Stimulated activated CD4-positive, alpha-beta T cell treated with anti-CD3 and anti-CD28 coated beads, Interleukin-2, amount 100 ng/mL, for 24 hours (primary cell): ENCODE measurements at places on chromosomes 13 and 19.

DNA sequence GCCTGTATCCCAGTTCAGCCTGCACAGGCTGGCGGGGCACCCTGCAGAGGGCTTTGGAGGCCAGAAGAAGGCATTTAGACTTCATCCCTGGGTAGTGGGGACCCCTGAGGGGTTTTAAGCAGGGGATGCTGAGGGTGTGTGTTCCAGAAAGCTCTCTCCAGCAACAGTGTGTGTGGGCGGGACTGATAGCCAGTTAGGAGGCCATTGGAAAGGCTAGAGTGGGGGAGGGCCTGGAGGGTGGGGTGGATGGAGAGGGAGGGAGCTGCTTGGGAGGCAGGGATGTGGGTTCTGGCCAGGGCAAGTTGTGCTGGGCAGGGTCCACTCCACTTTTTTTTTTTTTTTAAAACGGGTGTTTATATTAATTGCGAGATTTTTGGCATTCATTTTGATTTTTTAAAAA is 28.3 kb downstream of the LYL1 start:
- DNase-seq, result no peak

GRCh38 chr13:79525064-79525857 is 44.3 kb downstream of the NDFIP2 start:
- DNase-seq, result no peak

DNA sequence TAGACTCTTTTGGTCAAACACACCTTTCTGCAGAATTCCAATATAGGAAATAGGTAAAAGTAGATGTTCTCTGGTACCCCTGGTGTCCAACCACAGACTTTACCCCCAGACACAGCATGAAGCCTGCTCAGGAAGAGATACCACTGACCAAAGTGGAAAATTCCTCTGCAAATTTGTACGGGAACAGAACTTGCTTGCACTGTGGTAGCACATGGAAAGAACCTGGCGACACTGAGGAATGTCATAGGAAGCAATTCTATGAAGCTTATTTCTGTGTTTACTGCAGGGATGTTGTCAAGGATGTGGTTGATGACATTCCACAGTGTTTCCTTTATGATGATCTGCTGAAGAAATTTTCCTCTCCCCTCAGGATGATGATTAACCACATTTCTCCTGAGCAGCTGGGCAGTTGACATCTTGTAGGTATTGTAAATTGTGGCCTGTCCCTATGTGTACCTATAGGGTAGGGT is 48.9 kb upstream of the TNFSF11 start:
- no peak for DNase-seq

DNA sequence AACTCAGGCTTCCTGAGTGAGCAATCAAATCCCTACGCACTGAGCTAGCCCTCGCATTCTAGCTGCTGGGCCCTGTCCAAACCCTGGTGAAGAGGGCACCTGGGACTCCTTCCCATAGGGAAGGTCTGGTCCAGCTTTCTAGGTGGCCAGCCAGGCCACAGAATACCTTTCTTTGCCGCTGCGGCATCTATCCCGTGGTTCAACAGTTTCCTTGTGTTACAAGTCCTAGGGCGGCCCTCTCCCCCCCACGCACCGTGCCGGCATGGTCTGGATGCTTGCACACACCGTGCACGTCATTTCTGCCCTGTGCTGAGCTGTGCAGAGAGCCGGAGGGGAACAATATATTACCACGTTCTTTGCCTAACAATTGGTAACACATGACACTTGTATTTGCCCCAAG is 164.6 kb upstream of the TSHZ3 start:
- DNase-seq, result no peak

GRCh38 chr19:48302600-48302959 is 22.8 kb upstream of the EMP3 start:
- DNase-seq, result no peak

DNA sequence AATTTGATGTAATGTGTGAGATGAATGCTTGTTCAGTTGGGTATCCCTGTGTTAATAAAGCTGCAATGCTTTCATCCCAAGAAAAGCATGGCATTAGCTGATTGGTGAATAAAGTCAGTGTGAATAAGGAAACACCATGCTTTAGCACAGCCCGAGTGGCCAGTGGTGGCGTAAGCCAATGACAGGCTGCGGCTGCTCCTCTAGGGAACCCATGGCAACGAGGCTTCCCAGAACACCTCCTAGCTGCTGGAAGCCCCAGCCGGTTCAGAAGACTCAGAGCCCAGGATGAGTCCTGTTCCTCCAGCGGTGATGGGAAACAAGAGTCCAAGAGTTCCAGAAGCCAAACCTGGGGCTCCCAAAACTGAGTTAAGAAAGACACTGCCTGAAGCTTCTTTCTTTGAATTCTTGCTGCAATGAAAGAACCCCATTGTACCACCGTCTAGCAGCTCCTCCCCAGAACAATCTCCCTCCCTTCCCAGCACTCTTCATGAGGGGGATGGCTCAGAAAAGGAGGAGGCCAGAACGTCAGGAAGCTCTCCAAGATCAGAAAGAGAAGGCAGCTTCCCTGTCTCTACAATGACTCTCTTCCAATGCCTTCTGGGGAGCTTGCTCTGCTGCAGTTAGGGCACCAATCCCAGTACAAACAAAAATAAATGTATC is 58.2 kb downstream of the TSHZ3 start:
- DNase-seq, result no peak

GRCh38 chr19:13726323-13726722 is 38.0 kb upstream of the MRI1 start:
- DNase-seq, result no peak

- DNase-seq, result no peak
Measured at GRCh38 chr13:29621051-29621800, 25.7 kb upstream of the SLC7A1 start.

DNA sequence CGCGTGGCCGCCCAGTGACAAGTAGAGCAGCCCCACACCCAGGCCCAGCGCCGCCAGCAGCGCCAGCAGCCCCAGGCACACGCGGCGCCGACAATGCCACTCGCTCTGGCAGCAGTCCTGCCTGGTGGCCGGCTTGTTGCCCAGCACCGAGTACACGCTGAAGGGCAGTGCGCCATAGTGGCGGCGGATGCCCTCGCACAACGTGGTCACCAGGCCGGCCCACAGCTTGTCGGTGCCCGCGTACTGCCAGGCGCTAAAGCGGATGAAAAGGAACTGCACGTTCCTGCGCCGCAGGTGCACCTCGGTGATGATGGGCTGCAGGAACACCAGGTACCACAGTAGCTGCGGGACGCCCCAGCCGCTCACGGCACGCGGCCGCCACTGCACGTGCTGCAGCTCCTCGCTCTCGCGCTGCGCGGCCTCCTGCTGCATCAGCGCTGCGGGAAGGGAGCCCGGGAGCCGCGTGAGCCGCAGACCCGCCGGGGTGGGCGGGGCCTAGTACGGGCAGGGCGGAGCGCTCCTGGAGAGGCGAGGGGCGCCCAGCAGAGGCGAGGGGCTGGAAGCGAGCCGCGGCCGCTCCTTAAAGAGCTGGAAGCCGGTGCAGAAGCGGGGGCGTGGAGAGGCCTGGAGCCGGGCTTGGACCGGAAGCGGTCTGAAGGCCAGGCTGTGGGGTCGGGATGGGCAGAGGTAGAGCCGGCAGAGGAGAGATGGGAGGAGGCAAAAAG is 7.3 kb downstream of the NKPD1 start:
- peak; percentile 37 for DNase-seq

- DNase-seq, result no peak
Measured at GRCh38 chr19:1451916-1452801, 2.2 kb downstream of the APC2 start.

DNA sequence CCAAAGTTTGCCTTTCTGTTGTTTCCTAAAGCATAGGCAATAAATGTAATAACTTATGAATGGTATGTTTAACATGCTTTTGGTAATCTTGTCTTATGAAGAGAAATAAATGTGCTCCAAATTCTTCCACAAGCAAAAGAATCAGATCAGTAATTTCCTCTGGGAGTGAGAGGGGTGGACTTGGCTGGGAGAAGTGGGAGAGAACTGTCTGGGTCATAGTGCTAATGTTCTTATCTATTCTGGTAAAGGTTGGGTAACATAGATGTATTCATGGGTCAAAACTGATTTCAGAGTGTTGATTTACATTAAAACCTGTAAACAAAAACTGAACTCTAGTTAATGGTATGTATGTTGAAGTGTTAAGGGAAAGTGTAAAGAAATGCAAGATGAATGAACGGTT is 211.7 kb upstream of the IRS2 start:
- no peak for DNase-seq

DNA sequence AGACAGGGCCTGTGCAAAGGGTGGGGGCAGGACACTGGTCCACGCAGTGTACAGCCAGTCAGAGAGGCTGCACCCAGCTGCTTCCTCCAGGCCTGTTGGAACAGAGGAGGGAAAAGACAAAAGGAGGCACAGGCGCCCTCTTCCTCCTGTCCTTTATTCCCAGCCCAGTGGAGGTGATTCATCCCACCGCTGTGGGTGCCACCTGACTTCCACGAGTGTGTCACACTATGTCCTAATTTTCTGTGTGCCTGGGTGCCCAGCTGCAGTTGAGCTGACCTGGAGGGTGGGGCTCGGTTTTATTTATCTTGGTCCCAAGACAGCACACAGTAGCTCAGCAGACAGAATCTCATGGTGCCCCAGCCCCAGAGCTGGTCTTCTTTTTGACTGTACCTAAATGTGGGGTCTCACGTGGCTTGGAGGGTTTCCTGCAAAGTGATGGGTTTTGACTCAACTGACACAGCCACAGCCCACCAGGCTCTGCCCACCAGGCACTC is 9.0 kb downstream of the EPS15L1 start:
- DNase-seq, result no peak

GRCh38 chr13:48403151-48403631 is 9.7 kb downstream of the LPAR6 start:
- DNase-seq, result peak; percentile 43

DNA sequence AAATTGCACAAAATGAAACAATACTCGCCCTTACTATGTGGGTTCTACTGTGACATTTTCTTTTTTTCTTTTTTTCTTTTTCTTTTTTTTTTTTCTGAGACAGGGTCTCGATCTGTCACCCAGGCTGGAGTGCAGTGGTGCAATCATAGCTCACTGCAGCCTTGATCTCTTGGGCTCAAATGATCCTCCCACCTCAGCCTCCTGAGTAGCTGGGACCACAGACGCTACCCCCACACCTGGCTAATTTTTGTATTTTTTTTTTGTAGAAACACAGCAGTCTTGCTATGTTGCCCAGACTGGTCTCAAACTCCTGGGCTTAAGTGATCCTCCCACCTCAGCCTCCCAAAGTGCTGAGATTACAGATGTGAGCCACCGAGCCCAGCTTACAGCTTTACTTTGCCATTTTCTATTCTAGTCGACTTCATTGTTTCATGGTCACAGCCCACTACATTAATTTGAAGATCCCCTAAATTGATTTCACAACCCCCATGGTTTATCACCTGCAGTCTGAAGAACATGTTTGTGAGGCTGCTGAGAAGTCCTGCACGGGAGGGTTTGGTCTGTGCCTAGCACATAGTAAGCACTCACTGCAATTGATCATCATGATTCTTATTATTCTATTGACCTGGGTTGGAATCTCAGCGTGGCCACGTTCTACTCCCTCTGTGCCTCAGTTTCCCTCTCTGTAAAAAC is 3.8 kb downstream of the BCL3 start:
- no peak for DNase-seq

DNA sequence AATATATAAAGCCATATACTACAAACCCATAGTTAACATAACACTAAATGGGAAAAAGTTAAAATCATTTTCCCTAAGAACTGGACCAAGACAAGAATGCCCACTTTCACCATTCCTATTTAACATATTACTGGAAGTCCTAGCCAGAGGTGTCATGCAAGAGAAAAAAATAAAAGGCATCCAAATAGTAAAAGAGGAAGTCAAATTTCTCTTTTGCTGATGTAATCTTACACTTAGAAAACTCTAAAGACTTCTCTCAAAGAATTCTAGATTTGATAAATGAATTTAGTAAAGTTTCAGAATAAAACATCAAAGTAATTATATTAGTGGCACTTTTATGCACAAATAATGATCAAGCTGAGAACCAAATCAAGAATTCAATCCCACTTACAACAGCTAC is 678.9 kb upstream of the SLITRK5 start:
- no peak for DNase-seq

GRCh38 chr13:105848494-105848893 is 687.0 kb downstream of the EFNB2 start:
- DNase-seq, result no peak

DNA sequence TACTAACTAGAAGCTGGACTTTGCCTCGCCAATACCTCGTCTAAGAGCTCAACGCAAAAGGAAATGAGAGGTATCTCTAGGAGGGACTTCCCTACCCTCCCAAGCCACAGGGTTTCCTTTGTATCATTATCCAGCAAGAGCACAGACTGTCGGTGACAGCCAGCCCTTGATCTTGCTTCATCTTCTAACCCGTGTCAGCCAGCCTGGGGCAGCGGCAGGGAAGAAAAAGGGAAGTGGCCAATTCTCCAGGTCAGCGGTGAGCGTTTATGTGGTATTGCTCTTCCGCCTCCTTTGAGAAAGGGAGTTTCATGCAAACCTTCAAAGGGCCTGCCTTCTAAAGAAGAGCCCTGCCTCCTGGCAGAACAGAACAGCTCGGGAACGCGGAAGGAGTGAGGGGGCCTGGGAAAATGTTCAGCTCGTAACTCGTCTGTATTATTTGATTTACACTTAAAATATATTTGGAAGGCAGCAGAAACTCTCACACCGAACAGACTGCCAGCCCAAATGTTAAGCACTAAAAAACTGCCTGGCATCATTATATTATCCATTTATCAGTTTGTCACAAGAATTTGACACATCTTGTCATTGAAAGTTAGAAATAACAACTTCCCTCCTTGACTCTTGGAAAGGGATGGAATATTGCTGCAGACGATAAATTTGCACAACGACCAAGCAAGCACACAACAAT is 41.8 kb downstream of the EFNB2 start:
- DNase-seq, result no peak

GRCh38 chr19:4181053-4181508 is 1.3 kb downstream of the SIRT6 start:
- DNase-seq, result no peak

DNA sequence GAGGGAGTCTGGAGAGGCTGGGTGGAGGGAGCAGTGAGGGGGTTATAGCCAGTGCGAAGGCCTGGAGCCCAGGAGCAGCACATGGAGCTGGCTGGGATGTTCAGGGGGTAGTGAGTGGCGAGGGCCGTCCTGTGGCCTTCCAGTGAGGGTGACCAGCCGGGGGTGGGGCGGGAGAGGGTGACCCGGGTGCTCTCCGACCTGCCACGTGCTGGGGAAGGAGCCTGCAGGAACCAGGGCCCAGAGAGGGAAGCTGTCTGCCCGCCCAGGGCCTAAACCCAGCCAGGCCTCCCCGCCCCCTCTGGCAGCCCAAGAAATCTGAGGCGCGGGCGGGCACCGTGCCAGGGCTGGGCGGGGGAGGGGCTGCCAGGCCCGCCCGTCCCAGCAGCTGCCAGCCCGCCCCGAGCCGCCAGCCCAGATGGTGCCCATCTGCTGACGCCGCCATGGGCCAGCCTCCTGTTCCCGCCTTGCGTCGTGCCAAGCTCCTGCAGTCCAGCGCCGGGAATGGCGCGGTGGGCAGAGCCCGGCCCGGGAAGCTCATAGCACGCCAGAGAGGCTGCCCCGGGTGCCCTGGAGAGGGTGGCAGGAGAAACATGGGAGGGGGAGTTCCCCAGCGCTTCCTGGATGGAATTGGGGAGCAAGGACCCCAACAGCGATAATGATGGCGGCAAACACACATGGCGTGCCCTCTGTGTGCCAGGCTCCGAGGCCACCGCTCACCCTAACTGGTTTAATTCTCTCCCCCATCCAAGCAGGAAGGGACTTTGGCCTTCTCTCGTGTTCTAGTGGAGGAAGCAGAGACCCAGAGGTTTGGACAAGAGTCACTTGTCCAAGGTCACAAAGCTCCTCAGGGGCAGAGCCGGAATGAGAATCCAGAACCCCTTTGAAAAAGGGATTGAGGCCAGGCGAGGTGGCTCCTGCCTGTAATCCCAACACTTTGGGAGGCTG is 21.5 kb downstream of the NFIC start:
- no peak for DNase-seq

GRCh38 chr19:6392221-6393073 is 517 bp downstream of the GTF2F1 start:
- DNase-seq, result no peak
